ENCODE measurements at places on chromosomes 7 and 10.

GRCh38 chr7:73565675-73566340 is 8.3 kb upstream of the BCL7B start:
- DNase-seq, result no peak

DNA sequence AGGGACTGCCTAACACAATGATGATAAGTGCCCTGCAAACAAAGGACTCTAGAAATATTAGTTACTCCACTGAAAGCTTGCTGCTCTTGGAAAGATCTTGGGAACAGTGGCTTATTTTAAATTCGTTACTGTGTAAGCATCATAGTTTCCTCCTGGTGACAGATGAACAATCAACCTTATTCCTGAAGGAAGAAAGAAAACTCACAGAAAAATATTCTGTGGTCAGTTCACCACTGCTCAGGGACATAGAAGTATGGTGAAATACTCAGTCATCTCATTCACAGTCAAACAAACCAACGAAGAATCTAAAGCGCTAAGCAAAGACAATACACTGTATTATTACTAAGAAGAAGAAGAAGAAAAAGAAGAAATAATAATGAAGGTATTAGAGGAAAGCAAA is 27.8 kb downstream of the MKX start:
- DNase-seq, result no peak

GRCh38 chr10:14562218-14563075 is 212.2 kb downstream of the FAM107B start:
- no peak for DNase-seq

- DNase-seq, result no peak
These were observed 150.3 kb upstream of the PHYHIPL start for GRCh38 chr10:59025981-59026765.

DNA sequence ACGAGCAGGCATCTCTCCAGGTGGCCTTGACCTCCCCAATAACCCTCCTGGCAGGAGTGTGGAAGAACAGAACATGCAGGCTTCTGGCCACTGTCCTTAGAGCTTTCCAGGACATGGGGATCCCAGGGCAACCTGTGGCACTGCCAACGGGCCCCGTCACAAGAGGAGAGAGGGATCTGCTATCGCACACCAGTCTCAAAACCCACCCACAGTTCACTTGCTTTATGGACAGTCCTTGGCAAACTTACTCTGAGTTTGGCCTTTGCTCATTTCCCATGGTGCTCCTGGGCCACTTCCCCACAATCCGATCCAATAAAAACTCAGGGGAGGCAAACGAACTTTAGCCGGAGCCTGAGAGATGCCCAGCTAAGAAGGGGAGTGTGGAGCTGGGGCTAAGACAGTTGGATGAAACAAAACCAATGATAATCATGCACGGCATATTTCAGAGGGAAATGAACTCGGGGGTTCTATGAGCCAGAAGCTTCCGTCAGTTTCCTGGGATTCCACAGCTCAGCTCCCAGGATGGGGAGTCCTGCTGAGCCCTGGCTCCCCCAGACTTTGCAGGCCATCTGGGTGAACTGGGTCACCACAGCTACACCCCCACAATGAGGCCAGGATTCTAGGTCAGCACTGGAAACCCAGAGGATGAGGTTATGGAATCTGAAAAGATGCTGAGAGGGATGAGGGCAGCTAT is 158.4 kb downstream of the NEURL1 start:
- no peak for DNase-seq

DNA sequence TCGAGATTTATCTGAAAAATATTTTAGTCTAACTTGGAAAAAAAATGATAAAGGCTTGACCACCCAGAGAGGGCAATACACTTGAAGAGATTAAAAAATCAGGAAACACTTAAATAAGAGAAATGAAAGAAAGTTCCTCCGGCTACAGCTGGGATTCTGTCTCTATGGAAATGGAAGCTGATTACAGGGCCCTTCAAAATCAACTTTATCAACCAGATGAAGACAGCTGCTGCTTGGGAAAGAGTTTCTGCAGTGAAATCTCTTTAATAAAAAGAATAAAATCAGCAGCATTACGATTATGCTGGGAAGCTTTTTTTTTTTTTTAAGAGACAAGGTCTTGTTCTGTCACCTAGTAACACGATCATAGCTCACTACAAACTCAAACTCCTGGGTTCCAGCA is 4.5 kb downstream of the RSU1 start:
- no peak for DNase-seq

- no peak for DNase-seq
These were observed 350.3 kb upstream of the POT1 start for GRCh38 chr7:125279961-125280360.

DNA sequence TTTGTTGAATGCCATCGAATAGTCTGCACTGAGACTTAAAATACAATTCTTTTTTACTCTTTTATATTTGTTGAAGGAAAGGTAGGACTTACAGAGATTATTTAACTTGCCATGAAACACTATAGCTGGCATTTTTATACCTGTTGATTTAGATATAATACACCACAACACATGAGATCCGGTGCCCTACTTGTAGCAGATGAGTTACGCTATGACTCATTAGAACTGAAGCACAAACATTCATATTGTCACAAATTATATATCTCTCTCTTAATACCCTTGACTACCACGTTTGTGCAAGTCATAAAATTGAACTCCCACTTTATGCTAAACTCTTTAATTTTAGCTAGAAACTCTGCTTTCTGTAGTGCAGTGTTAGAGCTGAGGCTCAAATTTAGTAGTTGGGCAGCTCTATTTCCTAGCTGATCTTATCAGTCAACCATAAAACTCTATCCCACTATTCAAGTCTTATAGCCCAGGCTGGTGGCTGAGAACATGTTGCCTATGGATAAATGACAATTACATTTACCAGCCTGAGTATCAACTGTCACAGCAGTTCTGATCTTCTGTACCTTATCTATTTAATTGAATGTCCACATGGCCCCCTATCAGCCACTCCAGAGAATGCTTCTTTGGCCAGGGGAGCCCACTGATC is 137.4 kb upstream of the SEMA3D start:
- no peak for DNase-seq

GRCh38 chr7:22343612-22344011 is 13.3 kb downstream of the RAPGEF5 start:
- no peak for DNase-seq

DNA sequence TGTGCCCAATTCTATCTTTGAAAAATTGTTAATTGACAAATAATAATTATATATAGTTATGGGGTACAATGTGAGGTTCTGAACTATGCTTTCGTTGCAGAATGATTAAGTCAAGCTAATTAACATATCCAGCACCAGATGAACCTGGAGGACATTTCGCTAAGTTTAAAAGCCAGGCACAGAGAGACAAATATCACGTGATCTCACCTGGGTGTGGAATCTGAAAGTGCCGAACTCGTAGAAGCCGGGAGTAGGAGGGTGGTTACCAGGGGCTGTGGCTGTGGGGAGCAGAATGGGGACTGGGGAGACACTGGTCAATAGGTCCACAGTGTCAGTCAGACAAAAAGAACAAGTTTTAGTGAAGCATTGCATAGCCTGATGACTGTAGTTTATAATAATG is 332.9 kb upstream of the SHH start:
- DNase-seq, result no peak

DNA sequence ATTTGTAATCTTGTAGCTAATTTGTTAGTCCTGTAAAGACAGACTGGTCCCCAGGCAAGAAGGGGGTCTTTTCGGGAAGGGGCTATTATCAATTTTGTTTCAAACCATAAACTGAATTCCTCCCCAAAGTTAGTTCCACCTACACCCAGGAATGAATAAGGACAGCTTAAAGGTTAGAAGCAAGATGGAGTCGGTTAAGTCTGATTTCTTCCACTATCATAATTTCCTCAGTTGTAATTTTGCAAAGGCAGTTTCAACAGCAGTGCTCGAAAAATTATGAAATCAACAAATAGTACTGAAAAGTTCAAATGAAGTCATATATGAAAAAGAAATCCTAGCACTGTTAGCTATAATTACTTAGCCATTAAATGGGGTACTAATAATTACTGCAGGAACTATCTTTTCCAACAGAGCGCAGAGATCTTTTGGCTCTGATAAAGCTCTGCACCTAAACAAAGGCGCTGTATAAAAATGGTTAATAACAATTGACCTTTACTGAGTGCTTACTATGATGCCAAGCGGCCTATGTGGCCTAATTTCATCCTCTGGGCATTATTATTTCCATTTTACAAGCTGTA is 756 bp upstream of the SEC24C start:
- DNase-seq, result no peak

DNA sequence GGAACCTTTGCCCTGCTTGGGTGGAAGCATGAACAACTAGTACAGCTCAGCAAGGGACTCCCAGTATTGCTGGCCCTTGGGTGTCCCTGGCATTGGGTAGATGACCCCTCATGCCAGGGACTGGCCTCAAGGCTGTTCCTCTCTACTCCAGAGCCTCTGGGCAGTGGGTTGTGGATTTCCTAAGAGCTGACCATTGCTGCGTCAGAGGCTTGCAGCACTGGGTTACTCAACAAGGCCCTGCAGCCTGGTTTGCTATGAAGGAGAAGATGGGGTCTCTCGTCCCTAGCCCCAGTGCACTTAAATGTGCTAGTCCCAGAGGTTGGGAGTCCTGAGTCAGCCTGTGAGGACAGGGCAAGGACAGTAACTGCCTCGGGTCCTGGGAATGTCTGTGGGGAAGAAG is 2.5 kb downstream of the VSIR start:
- DNase-seq, result no peak

- DNase-seq, result peak; percentile 98
These were observed 25.1 kb upstream of the ZRANB1 start for GRCh38 chr10:124916585-124917427.

Data from stimulated activated CD4-positive, alpha-beta T cell treated with anti-CD3 and anti-CD28 coated beads, Interleukin-12 subunit alpha, Interleukin-12 subunit beta, amount 100 ng/mL, for 48 hours (primary cell).